ENCODE measurements at places on chromosomes 6 and 20. TPM values are rescaled to one million over a fixed set of nuclear protein-coding genes. Genes with fewer than 3 reads are reported as not detected.

EYA2 gene
- not detected for total RNA-seq

VSX1 gene
- 0.65 TPM for total RNA-seq

SMOC2 gene
- not detected for total RNA-seq

SUMO4 gene
- 1.8 TPM for total RNA-seq

PTGIS gene
- total RNA-seq, result 30.3 TPM

SLC22A2 gene
- not detected for total RNA-seq

B3GALT4 gene
- 12.8 TPM for total RNA-seq

ECT2L gene
- not detected for total RNA-seq

TFAP2D gene
- total RNA-seq, result not detected

GSTA3 gene
- total RNA-seq, result not detected

ID1 gene
- total RNA-seq, result 74.4 TPM

TBC1D32 gene
- total RNA-seq, result 14.0 TPM

CNKSR3 gene
- 3.4 TPM for total RNA-seq

SYNDIG1 gene
- 0.35 TPM for total RNA-seq

BNIP5 gene
- total RNA-seq, result not detected

CTAGE9 gene
- total RNA-seq, result not detected

TGIF2 gene
- total RNA-seq, result 18.3 TPM

GSTA1 gene
- total RNA-seq, result not detected

RAB44 gene
- total RNA-seq, result not detected

CRISP3 gene
- total RNA-seq, result 0.48 TPM

SEMG1 gene
- total RNA-seq, result not detected

ARMC12 gene
- 0.57 TPM for total RNA-seq

DEFB124 gene
- not detected for total RNA-seq

LY6G6C gene
- total RNA-seq, result 1.2 TPM

CALHM4 gene
- total RNA-seq, result not detected

MCHR2 gene
- not detected for total RNA-seq

C20orf141 gene
- not detected for total RNA-seq

CDH4 gene
- not detected for total RNA-seq

AKAP7 gene
- 3.8 TPM for total RNA-seq

BMP7 gene
- 0.13 TPM for total RNA-seq

PACSIN1 gene
- total RNA-seq, result 6.4 TPM

SLC17A1 gene
- total RNA-seq, result not detected

IL17F gene
- not detected for total RNA-seq

UBR2 gene
- total RNA-seq, result 21.1 TPM

PDYN gene
- total RNA-seq, result not detected

PPP1R14C gene
- total RNA-seq, result 9.8 TPM

PDE7B gene
- total RNA-seq, result not detected

ADGB gene
- not detected for total RNA-seq

EFCAB8 gene
- 1.1 TPM for total RNA-seq

HCRTR2 gene
- total RNA-seq, result not detected

COX4I2 gene
- not detected for total RNA-seq

CYP39A1 gene
- total RNA-seq, result 2.9 TPM

PRPH2 gene
- not detected for total RNA-seq

TCP11 gene
- total RNA-seq, result not detected

TMEM14A gene
- 75.2 TPM for total RNA-seq

LY6G6F gene
- total RNA-seq, result not detected
